Fibroblast of the aortic adventitia (primary cell): ENCODE measurements at places on chromosomes 6 and 20. TPM values are rescaled to one million over a fixed set of nuclear protein-coding genes. Genes with fewer than 3 reads are reported as not detected.
A peak's percentile ranks its signal among the peaks of the same experiment; 100 is the strongest.

Gene C6orf132
- total RNA-seq, result 0.63 and 1.4 TPM in 2 replicates

Gene NKX2-2
- not detected in 2 replicates for total RNA-seq

Gene FAM229B
- 19.2 and 32.7 TPM in 2 replicates for total RNA-seq

Gene CST2
- total RNA-seq, result 0.36 TPM in 1 of 2 replicates, not detected in the other

Gene SNX9
- total RNA-seq, result 108 and 182 TPM in 2 replicates

Gene PAQR8
- total RNA-seq, result 3.5 and 8.6 TPM in 2 replicates

Gene TRERF1
- 4.8 and 12.0 TPM in 2 replicates for total RNA-seq

Gene TAGAP
- total RNA-seq, result not detected in 2 replicates

Gene TPBG
- total RNA-seq, result 34.6 and 101 TPM in 2 replicates

Gene PRSS35
- 3.5 and 4.7 TPM in 2 replicates for total RNA-seq

Gene TRPC4AP
- 53.0 and 91.7 TPM in 2 replicates for total RNA-seq

DNA sequence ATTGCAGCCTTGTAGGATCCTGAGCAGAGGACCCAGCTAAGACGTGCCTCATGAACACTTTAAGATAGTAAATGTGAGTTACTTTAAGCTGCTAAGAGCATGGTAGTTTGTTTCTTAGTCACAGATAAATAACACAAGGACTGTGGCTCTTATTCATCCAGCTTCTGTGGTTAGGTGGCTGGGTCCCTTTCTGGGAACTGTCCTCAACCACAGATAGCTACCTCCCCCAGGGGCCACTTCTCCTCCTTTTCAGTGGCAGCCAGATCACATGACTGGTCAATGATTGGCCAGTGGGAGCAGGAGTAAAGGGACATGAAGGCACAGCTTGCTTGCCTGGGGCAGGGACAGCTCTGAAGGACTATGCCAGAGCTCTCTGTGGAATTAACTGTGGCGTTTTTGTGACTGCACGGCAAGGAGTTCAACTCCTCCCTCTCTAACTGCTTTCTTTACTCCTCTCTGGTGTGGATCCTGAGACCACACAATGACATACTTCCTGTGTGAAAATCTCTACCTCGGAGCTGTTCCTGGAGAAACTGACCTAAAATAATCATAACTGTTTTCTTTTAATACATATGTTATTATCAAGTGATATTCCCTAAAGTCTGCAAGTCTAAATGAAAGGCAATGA, 76.5 kb downstream of the NRN1 start:
- no peak for DNase-seq

GRCh38 chr6:166413491-166413951, 30.8 kb upstream of the MPC1 start:
- DNase-seq, result no peak

DNA sequence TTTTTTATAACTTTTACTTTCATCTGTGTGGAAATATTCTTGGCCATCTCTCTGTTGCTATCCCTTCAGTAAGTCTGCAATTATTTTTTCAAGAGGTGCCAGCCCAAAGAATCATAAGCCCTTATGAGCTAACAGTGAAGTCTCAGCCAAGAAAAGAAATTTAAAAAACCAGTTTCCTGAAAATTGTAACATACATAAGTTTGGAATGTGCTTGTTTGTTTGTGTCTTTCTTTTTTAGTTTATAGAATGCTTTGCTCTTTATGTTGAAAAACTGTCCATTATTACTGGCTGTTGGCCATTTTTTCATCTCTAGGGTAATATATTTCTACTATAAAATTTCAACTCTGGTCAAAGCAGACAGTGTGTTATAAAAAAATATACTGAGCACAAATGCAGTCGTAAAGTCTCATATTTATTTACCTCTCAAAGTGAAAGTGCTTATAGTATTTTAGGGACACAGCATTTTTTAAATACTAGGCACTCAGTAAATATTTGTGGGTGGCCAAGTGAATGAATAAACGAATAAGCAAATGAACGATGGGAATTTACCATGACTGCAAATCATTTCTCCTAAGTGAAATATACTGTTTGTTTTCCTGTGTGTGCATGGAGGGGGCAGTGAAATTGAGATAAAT, 659.7 kb downstream of the KIF16B start:
- DNase-seq, result no peak

- peak; percentile 59 for DNase-seq
Observed at GRCh38 chr6:7389162-7389450, 436 bp downstream of the CAGE1 start.

GRCh38 chr6:80197474-80197873, 91.0 kb downstream of the BCKDHB start:
- peak; percentile 83 for DNase-seq

- no peak for DNase-seq
Observed at GRCh38 chr6:7132398-7133035, 24.8 kb downstream of the RREB1 start.

- DNase-seq, result peak; percentile 57
Observed at GRCh38 chr20:54680872-54681619, 205.7 kb downstream of the DOK5 start.

- DNase-seq, result no peak
Observed at GRCh38 chr6:81682235-81682795, 70.2 kb downstream of the TENT5A start.

DNA sequence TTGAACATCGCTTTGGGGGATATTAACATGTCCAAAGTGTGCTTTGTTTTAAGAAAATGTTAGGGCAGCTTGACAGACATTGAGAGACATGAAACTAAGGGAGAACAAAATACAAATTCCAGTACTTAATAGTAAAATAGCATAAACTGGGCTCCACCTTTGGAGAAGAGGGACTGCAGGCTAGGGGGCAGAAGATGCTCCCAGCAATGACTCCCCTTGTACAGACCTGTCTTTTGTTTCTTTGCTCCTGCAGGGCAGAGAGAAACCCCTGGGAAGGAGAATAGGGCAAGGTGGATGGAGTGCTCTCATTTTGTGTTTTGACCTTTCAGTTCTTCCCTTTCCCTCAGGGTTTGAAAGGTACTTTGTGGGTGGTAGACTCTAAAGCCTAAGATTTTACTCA, 115.6 kb upstream of the PLCB4 start:
- no peak for DNase-seq

DNA sequence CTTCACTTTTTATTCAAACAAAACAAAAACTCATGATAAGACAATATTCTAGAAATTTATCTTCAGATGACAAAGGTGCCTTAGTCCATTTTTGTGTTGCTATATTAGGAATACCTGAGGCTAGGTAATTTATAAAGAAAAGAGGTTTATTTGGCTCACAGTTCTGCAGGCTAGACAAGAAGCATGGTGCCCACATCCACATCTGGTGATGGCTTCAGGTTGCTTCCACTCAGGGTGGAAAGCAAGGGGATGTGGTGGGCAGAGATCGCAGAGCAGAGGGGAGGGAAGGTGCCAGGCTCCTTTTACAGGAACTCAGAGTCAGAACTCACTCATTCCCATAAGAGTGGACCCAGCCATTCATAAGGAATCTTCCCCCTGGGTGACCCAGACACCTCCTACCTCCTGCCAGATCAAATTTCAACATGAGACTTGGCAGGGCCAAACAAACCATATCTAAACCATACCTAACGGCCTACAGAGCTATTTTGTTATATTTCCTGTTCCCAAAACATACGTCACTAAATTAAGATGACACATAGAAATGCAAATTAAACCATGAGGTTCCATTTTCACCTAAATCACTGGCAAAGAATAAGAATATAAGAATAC, 26.4 kb downstream of the ABHD12 start:
- DNase-seq, result peak; percentile 11

DNA sequence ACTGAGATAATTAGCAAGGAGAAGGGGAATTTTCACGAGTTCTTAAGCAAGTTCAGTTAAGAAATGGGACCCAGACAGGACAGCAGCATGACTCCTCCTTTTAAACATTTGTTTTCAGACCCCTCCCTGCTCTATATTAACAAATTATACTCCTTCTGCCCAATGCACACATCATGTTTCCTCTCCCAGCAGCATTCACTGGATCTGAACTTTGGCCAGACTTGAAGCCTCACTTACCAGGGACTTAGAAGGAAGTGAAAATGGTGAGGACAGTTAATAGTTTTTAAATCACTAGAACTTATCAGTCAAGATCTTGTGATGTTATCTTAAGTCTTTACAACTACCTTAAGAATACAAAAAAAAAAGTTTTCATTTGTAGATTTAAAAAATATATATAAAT, 1174.7 kb upstream of the MAP3K7 start:
- no peak for DNase-seq

GRCh38 chr6:150004101-150004782, 21.1 kb downstream of the RAET1L start:
- no peak for DNase-seq

GRCh38 chr20:31708736-31709534, 13.7 kb downstream of the BCL2L1 start:
- DNase-seq, result no peak

DNA sequence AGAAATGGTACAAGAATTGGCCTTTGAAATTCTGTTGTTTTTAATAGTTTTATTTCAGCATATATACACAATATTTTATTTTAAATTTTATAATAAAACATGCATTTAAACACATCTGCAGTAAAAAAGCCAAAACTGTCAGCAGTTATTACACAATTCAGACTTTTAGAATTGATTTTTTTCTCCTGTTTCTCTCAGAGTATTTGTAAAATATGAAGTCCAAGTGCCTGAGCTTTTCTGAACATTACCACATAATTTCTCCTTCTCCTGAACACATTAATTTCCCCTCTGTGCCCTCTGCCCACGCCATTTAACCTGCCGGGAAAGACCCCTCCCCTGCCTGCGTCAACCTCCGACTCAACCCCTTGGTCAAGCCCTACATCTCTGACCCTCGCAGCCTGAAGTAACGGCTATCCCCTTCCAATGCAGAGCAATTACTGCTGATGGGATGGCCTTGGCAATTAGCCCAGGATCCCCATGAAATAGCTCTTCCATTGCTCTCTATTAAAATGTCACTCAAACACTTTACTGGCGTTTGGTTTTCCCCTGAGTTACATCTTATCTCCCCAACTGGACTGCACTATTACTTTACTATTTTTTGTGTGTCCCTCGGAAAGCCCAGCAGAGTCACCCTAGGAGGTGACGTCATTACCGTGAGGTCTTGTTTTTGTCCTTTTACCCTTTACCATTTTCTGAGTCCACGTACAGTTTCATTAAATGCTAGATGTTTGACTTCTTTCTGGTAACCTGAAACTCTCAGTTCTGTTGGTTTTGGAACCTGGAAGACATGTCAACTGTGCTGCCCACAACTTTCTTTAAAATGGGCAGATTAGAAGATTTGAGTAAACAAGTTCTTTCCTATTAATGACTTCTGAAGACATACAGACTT, 146.7 kb upstream of the TAB2 start:
- DNase-seq, result peak; percentile 28

- DNase-seq, result no peak
Observed at GRCh38 chr6:119768201-119768600, 418.6 kb upstream of the MAN1A1 start.

DNA sequence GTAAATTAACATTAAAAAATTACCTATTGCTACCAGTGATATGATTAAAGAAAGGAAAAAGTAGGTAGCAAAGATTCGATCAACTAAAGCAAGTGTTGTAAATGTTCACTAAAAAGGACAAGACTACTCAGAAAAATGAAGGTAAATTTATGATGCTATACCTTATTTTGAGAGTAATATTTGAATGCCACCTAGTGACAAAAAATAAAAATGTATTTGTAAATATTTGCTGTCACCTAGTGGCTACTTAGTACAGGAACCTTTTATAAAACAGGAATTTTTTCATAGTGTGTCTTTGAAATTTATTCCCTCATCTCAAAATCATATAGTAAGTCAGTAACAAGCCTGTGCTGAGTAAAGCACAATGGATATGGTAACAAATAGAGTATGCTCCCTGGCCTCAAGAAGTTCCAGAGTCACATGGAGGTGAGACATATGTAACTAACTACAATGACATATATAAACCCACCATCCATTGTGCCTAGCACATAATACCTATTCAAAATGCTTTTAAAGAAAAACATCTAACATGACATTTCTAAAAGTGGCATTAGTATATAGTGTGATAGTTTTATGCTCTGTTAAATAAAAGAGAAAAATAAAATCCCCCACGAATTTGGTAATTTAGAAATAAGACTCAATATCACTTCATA, 193.1 kb upstream of the SIM1 start:
- peak; percentile 27 for DNase-seq

DNA sequence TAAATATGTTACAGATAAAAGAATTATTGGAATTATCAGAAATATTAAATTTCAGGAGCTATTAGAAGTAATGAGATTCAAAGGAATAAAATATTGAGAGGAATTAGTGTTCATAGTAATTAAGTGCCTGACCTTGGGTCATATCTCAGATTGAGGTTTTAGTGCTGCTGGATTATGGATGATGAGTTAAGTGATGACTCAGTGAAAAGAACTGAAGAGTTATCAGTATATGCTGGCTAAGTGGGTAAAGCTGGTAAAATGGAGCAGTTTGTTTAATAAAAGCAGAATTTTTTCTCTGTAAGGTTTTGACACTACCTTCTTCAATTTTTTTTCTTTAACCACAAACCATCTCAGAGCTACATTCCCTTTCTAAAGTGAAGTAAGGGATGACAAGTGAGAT, 206.7 kb downstream of the MANEA start:
- DNase-seq, result no peak

DNA sequence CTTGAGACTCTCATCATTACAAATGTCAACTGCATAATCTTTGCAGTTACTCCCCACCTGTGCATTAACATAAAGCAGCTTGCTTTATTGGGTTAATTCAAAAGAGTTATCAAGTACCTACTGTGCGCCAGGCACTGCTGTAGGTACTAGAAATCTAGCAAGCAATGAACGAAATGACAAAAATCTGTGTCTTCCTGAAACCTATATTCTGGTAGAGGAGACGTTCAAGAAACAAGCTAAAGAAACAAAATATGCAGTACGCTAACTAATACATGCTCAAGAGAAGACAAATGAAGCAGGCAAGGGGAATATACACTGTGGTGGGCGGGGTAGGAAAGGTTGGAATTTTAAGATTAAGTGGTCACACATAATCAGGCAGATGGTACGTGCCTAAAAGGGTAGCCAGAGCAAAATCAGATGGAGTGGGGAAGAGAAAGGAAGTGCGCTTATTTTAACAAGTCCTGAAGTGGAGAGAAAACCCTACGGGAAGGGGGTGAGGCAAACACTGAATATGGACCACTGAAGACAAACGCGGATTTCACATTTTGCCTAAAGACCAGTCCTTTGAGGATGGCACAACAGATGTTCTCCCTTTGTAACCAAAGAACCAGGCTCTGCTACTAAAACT, 1.2 kb downstream of the ELOVL2 start:
- peak; percentile 7 for DNase-seq

DNA sequence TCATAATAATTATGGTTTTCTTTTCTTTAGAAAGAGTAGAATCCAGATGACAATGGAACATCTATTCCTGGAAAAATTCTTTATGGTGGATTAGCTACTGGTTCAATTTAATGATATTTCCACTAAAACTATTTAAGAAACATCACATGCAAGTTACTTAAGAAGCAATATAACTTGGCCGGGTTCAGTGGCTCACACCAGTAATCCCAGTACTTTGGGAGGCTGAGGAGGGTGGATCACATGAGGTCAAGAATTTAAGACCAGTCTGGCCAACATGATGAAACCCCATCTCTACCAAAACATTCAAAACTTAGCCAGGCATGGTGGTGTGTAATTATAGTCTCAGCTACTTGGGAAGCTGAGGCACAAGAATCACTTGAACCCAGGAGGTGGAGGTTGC, 65.9 kb upstream of the SMLR1 start:
- no peak for DNase-seq

- DNase-seq, result no peak
Observed at GRCh38 chr6:24967211-24967610, 31.5 kb upstream of the RIPOR2 start.

GRCh38 chr6:142500250-142500786, 198.5 kb downstream of the ADGRG6 start:
- DNase-seq, result peak; percentile 61

- peak; percentile 79 for DNase-seq
Observed at GRCh38 chr6:27873021-27873940, 38.9 kb downstream of the OR2B2 start.

GRCh38 chr6:40962241-40962640, 76.8 kb downstream of the UNC5CL start:
- DNase-seq, result peak; percentile 48

- peak; percentile 1 for DNase-seq
Observed at GRCh38 chr20:15220778-15221565, 883.6 kb upstream of the FLRT3 start.
